ENCODE measurements at places on chromosomes 13 and 19.

DNA sequence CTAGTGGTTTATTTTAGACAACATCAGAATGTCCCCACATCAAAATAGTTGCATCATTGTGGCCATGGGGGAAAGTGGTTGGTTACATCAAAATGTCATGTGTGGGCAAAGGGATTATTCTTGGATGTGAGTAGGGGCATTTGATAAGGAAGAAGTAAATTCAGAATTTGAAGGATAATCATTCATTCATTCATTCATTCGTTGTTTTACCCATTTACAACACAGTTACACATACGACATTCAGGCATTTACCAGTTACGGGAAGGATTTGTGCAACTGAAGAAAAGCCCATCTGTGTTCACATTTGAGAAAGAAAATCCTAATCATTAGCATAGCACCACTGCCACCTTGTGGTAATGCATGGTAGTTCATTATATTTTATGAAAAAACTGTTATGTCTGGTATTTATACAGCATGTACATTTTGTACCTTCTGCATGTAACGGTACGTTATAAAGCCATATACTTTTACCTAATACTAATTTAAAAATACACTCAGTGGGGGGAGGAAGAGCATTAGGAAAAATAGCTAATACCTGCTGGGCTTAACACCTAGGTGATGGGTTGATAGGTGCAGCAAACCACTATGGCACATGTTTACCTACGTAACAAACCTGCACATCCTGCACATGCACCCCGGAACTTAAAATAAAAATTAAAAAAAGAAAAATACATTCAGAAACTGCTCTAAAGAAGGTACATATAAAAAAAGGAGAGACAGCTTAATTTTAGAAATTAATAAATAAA is 62.1 kb downstream of the DGKH start:
- DNase-seq, result peak; percentile 87

GRCh38 chr19:54451331-54451871 is 2.4 kb downstream of the LENG8 start:
- DNase-seq, result no peak

GRCh38 chr13:97114651-97115050 is 107.5 kb upstream of the MBNL2 start:
- no peak for DNase-seq

DNA sequence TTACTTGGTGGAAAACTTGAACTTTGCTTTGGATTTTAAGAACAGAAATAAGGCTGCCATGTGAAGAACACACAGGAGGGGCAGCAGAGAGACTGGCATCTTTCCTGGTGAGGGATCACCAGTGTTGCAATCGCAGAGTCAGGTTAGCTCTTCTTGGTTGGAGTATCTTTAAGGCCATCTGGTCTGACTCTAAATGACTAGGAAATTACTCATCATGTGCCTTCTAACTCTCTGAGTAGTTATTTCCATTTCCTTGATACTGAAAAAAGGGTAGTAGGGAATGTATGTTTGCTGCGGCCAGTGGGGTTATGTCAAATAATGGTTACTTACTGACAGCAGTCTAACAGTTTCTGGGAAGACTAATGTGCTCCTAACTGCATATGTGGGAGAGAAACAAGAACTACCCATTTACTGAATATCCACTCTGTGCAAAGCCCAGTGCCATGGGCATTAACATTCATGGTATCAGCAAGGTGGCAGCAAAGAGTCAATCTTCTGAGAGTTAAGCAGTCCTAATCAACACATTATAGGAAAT is 122.1 kb downstream of the COG6 start:
- DNase-seq, result peak; percentile 96

GRCh38 chr13:93927431-93927830 is 552.1 kb downstream of the DCT start:
- DNase-seq, result no peak

GRCh38 chr13:20411638-20412342 is 113.9 kb downstream of the CRYL1 start:
- DNase-seq, result no peak

- peak; percentile 73 for DNase-seq
Measured at GRCh38 chr19:2166741-2167738, 3.3 kb downstream of the DOT1L start.

GRCh38 chr13:40765602-40766001 is 5.4 kb downstream of the MRPS31 start:
- DNase-seq, result no peak

DNA sequence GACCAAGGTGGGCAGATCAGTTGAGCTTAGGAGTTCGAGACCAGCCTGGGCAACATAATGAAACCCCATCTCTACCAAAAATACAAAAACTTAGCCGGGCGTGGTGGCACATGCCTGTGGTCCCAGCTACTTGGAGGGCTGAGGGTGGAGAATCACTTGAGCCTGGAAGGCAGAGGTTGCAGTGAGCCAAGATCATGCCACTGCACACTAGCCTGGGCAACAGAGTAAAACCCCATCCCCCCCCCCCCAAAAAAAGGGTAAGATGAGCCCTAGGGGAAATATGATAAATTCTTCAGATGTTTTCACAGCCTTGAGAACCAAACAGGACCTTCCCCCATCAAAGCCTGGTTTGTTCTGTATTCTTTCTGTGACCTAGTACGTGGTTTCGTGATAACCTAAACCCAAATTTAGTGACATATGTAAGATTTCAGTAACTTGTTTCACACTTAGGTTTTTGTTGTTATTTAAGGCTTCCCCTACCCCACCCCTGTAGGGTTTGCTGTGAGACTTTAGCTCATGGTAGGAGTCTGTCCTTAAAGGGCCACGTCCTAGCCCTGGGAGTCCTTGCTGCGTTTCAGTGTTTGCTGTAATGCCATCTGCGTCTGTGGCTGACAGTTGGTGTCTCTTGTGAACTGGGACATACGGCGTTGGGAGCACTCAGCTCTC is 49.6 kb downstream of the MYO9B start:
- peak; percentile 19 for DNase-seq

DNA sequence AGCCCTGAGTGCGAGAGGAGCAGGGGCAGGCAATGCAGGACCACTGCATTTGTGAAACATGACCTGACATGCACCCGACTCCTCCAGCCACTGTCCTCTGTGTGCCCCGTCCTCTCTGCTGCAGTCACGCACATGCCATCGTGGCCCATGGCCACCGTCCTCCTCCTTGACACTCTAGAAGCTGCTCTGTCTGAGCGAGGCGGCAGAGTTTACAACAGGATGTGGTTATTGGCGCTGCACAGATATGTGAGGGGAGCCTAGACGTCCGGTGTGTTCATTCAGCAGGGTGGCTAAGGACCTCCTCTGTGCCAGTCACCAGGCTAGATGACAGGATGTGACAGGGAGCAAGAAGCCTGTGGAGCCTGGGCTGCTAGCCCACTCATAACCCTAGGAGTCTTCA is 277.8 kb downstream of the FOXO1 start:
- no peak for DNase-seq

DNA sequence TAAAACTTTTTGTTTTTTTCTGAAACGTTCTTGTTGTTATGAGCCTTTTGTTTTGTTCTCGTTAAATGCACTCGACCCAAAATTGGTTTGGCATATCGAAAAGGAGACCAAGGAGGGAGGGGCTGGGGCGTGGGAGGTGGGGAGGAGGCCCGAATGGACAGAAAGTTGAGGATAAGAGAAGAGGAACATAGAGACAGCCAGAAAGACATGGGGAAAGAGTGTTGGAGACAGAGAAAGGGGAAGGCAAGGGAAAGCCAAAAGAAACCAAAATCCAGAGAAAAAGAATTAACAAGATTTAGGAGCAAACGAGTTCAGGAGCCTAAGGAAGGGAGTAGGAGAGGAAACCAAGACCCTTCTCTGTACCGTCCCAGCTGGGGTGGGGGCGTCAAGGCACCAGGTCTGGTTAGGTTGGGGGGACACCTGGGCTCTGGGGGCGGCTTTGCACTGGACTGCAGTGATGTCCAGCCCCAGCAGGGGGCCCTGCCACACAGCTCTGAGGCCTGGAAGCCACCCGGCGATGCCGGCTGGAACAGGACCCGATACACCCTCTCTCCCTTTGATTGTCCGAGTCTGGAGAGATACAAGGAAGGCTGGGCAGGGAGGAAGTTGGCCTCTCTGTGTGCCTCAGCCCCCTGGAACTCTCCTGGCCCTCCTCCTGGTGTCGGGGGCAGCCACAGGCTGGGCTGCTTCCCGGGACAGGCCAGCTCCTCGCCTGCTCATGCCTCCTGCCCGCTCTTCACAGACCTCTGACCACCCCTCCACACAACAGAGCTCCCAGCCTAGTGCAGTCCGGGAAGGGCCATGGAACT is 11.6 kb upstream of the ASF1B start:
- DNase-seq, result peak; percentile 41

DNA sequence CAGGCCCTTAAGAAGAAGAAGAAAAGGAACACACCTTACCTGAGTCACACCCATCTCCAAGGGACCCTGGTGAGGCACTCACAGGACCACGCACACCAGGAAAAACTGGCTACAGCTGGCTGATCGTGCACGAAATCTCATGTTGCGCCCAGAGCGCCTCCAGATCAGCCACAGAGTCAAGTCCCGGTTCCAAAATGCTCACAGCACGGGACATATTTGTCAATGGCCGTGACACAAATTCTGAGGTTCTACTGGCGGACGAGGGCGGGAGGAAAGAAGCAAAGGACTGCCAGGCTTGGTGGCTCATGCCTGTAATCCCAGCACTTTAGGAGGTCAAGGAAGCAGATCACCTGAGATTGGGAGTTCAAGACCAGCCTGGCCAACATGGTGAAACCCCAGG is 21.5 kb downstream of the SH3GL1 start:
- no peak for DNase-seq

DNA sequence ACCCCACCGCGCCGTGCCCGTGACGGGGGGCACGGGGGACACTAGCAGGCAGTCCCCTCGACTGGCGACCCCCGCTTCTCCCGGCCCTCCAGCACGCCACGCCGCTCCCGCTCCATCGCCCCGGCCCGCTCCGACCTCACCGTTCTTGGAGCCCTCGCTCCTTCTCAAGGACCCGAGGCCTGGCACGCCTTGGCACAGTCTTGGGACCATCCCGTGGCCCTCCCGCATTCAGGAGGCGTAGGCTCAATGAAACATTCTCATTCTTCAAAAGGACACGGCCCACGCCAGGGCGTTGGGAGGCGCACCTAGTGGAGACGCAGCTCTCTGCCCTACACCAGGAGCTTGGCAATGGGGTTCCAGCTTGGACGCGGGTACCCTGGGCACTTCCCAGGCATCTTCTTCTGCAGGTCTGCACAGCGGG is 473 bp upstream of the CERS1 start:
- no peak for DNase-seq

GRCh38 chr19:54873990-54874389 is at the start of gene FCAR:
Gene FCAR (plus strand): TSS chr19:54874235. CDS start chr19:54874290, 55 bp downstream.
- no peak for DNase-seq

GRCh38 chr19:54881884-54882283 is 7.8 kb downstream of the FCAR start:
- no peak for DNase-seq

- no peak for DNase-seq
Measured at GRCh38 chr19:3788996-3789778, 3.0 kb upstream of the MATK start.

- no peak for DNase-seq
Measured at GRCh38 chr19:11101057-11101456, 11.8 kb downstream of the LDLR start.

GRCh38 chr13:74869846-74870245 is 612.1 kb downstream of the TBC1D4 start:
- peak; percentile 23 for DNase-seq

GRCh38 chr13:36151591-36151990 is 20.4 kb upstream of the DCLK1 start:
- DNase-seq, result no peak

DNA sequence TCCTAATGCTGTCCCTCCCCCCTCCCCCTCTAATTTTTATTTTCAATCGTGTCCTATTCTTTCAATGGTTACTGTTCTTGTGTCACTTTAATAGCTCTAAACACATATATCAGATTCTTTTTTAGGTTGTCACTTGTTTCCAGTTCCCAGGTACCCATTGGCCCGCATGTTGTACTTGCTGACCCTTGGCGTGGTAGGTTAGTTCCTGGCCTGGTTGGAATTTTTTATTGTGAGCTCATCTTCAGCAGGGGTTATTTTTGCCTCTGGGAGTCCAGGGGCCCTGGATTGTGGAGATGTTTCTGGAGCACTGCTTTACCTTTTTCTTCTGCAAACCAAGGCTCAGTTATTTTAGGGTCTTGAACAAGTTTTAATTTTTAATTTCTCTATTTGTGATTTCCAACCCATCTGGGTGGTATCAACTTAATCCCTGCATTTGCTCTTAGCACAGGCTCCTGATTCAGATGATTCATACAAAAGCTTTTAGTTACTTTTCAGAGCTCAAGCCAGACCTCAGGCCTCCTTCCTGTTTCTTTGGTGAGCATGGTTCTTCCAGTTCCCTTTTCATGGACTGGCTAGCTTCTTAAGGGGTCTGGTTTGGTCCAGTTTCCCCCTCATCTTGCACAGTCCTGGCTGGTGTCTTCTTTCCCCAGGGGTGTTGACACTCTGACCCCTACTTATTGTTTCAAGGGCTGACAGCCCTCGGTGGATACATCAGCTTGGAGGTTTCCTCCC is 220.5 kb downstream of the TM9SF2 start:
- peak; percentile 4 for DNase-seq

DNA sequence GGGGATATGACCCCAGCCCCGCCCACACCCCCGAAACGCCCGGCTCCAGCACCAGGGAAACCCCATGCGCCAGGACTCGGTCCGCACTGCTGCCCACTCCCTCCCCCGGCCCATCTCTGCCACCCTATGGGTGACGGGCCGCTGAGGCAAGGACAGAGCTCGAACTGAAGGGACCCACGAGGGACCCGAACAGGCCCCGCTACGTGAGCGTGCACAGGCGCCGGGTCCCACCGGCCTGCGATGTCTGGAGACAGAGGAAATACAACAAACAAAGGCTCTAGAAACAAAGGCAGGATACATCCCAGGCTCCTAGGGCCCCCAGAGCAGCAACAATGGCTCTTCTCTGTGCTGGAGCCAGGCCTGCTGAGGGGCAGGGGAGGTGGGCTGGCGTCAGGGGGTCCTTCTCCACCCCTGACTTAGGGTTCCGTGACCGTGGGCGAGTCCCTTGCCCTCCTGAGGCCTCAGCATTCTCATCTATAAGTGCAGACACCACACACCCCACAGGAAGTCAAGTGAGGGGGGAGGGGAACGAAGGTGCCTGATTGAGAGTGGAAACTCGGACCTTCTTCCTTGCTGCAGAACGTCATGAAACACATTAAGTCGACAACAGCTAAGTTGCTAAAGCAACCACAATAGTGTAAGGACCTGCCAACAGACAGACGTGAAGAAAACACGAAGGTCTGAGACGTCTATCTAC is 3.1 kb downstream of the ABHD17A start:
- no peak for DNase-seq

GRCh38 chr13:89568746-89569145 is 1778.7 kb upstream of the MIR17HG start:
- no peak for DNase-seq

All from fibroblast of lung (primary cell).